ENCODE measurements at places on chromosomes 5 and 9. TPM values are rescaled to one million over a fixed set of nuclear protein-coding genes. Genes with fewer than 3 reads are reported as not detected.

The POLR3G gene
- total RNA-seq, result 6.9 TPM

The ADRB2 gene
- 1.3 TPM for total RNA-seq

The ADGRV1 gene
- total RNA-seq, result 0.50 TPM

The ABHD17B gene
- total RNA-seq, result 23.9 TPM

The PRRC1 gene
- total RNA-seq, result 60.4 TPM

The SLC27A6 gene
- 0.15 TPM for total RNA-seq

The CHSY3 gene
- total RNA-seq, result 1.7 TPM

The GDA gene
- total RNA-seq, result not detected

The IL7R gene
- 2.2 TPM for total RNA-seq

The TAF11L5 gene
- total RNA-seq, result not detected

The GPX8 gene
- 124 TPM for total RNA-seq

The SEMA6A gene
- total RNA-seq, result 0.66 TPM

The OR2S2 gene
- total RNA-seq, result not detected

The TMEM232 gene
- 7.6 TPM for total RNA-seq

The EGFL7 gene
- total RNA-seq, result 6.3 TPM

The NTNG2 gene
- total RNA-seq, result 2.0 TPM
